H1 (cell line): ENCODE measurements at places on chromosomes 7 and 10.

DNA sequence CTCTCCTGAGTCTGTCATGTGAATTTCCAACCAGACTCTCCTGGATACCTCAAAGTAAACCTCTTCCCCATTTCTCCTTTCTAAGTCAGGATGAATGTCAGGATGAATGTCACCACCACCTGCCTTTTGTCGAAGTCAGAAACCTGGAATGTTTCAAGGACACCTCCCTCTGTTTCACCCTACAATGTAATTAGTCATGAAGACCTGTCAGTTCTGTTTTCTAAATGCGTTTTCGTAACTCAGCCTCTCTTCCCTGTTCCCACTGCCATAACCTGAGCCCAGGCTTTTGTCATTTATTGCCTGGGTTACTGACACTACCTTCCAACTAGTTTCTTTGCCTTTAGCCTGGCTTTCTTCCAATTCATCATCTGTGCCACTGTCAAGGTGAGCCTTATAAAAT, 5.5 kb upstream of the STN1 start:
- H3K27me3 ChIP-seq = no peaks in the 10 kb centered on the region
- H3K4me3 ChIP-seq = no peak overlapping the region
- H3K4me1 ChIP-seq = peaks cover 8% of the 10 kb centered on the region

GRCh38 chr10:44206127-44206818, 178.6 kb downstream of the CXCL12 start:
- H3K4me3 ChIP-seq = no peak overlapping the region
- no peaks in the 10 kb centered on the region for H3K27me3 ChIP-seq
- no peak overlapping the region for H3K27ac ChIP-seq
- peaks cover 9% of the 10 kb centered on the region for H3K4me1 ChIP-seq
- no peaks in the 10 kb centered on the region for H3K36me3 ChIP-seq

DNA sequence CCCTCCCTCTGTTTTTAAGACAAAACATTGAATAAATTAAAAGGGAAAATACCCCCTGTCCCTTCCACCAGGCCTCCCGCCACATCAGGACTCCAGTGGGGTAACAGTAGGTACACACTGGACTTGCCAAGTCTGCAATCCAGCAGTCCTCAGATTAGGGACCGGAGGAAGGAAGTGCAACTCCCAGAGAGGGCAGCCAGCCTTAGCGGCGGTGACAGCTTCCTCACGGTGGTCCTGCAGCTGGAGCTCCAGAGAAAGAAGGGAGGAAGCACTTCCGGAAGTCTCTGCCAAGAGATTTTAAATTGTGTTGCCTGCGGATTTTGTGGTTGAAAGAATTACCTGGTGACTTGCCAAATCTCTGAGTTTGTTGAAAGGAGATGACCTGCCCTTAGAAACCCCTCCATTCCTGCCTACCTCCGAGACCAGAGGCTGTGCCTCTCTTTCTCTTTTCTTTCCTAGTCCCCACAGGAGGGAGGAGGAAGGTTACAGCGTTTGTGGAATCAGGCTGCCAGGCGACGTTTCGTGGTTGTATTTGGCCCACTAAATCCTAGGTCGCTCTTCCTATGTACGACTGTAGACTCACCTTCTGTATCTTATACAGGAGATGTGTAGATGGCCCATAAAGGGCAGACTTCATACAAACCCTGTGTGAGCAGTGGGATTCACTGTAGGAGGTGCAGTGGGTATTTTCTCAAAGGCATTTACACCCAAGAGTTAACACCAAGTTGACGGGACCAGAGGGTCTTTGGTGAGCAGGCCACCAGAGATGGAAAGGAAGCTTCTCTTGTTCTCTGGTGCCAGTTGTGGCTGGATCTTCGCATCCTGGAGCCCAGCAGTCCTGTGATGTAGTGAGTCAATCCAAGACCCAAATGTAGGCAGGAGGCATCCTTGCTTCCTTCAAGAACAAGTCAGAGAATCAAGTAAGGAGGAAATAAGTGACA, 77.9 kb downstream of the INSIG1 start:
- no peak overlapping the region for H3K4me3 ChIP-seq
- peaks cover 16% of the 10 kb centered on the region for H3K4me1 ChIP-seq
- no peak overlapping the region for H3K27ac ChIP-seq
- no peaks in the 10 kb centered on the region for H3K36me3 ChIP-seq
- peaks cover 100% of the 10 kb centered on the region for H3K27me3 ChIP-seq

GRCh38 chr10:95388109-95388471, 97.3 kb upstream of the PDLIM1 start:
- no peak overlapping the region for H3K27ac ChIP-seq
- H3K27me3 ChIP-seq = no peaks in the 10 kb centered on the region
- peaks cover 10% of the 10 kb centered on the region for H3K36me3 ChIP-seq
- no peak for DNase-seq

DNA sequence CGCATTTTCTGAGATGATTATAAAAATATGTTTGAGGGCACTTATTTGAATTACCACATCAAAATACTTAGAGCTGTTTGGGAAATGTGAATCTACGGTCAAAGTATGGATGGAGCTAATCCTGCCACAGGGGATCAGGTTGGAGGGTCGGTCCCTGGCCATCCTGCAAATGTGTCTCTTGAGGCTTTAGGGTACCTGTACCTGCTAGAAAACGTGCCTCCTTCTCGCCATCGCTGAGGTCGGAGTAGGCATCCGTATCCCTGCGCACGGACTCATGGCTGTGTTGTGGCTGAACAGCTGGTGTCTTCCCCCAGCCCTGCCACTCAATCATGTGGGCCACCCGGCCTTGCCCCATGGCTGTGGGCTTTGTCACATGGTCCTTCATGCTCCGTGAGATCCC, 3.9 kb downstream of the FAM131B start:
- peaks cover 10% of the 10 kb centered on the region for H3K4me1 ChIP-seq
- no peak overlapping the region for H3K4me3 ChIP-seq
- DNase-seq = no peak
- H3K36me3 ChIP-seq = peaks cover 15% of the 10 kb centered on the region; the same call in 1 of the 2 replicates
- no peak overlapping the region for H3K27ac ChIP-seq

DNA sequence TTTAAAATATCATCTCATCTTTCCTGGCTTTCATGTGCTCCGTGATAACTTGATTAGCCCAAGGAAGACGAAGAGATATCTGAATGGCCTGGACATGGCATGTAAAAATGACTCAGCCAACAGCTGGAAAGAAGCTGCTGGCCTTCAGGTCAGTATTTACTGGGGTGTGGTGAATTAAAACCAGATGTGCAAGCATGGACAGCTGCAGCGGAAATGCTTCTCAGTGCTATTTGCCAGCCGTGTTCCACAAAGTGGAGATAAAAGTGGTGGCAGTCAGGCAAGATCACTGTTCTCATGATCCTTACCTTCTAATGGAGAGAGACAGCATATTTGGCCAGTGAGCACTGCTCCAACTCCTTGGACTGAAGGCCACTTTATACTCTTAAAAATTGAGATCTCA, 203.1 kb upstream of the VSTM2A start:
- no peaks in the 10 kb centered on the region for H3K36me3 ChIP-seq
- H3K4me1 ChIP-seq = no peaks in the 10 kb centered on the region
- DNase-seq = no peak
- H3K27ac ChIP-seq = no peak overlapping the region

GRCh38 chr10:133115976-133116375, 28.3 kb downstream of the ADGRA1 start:
- no peak for DNase-seq
- H3K36me3 ChIP-seq = no peaks in the 10 kb centered on the region
- no peaks in the 10 kb centered on the region for H3K27me3 ChIP-seq

- H3K36me3 ChIP-seq = no peaks in the 10 kb centered on the region
- H3K4me3 ChIP-seq = no peak overlapping the region
- H3K4me1 ChIP-seq = no peaks in the 10 kb centered on the region; the same call in 1 of the 2 replicates
Observed at GRCh38 chr10:114349522-114350215, 54.6 kb downstream of the AFAP1L2 start.

DNA sequence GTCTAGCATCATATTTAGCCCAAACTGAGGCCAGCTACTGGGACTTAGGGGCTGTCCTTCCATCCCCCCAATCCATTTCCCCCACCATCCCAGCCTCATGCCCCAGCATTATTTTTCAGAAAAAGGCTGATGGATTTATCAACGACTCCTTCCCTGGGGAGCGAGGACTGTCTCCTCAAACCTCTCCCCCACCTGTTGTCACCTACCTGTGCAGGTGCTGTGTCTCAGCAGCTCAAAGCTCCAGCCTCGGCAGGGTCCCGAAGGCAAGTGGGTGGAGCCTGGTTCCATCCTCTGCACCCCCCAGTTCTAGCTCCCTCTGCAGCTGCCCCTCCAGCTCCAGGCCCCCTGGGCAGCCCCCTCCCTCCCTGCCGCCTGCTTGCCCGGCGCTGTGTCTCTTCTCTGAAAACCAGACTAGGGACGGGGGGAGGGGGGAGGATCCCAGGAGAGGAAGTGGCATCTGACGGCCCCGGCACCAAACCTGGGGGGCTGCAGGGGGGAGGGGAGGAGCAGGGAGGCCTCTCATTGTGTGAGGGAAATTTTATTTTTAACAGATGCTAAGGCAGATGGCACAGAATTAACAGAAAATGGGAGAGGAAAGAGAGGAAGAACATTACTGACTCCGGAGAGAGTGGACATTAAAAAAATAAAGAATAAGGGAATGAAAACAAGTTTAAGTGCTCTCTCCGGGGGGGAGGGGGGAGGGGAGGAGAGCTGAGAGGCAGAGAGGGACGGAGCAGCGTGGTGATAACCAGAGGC, 61.7 kb upstream of the PAX2 start:
- peak overlapping the region; percentile 15; the same call in 1 of the 2 replicates for H3K4me3 ChIP-seq
- H3K27me3 ChIP-seq = peaks cover 13% of the 10 kb centered on the region
- H3K36me3 ChIP-seq = no peaks in the 10 kb centered on the region
- DNase-seq = no peak

DNA sequence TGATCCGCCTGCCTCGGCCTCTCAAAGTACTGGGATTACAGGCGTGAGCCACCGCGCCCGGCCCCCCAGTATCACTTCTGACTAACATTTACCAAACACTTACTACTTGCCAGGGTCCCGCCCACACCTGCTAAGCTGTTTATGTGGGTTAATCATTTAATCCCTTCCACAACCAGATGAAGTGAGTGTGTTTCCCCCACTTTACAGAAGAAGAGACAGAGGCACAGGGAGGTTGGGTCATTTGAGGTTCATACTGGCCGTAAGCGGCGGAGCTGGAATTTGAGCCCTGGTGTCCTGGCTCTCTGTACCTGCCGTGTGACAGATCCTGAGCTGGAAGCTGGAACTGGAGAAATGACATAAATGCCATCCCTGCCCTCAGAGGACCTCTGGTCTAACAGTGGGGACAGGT, 15.1 kb upstream of the VPS37D start:
- no peak overlapping the region for H3K4me3 ChIP-seq
- H3K27ac ChIP-seq = no peak overlapping the region
- H3K4me1 ChIP-seq = peaks cover 5% of the 10 kb centered on the region; the same call in 1 of the 2 replicates
- no peak for DNase-seq

- DNase-seq = no peak
- H3K27ac ChIP-seq = no peak overlapping the region
- H3K4me3 ChIP-seq = no peak overlapping the region
- H3K27me3 ChIP-seq = no peaks in the 10 kb centered on the region
- H3K36me3 ChIP-seq = peaks cover 3% of the 10 kb centered on the region; the same call in 1 of the 2 replicates
Observed at GRCh38 chr7:158944950-158945349, 88.6 kb downstream of the DYNC2I1 start.

GRCh38 chr10:57341294-57341693, 926.4 kb downstream of the IPMK start:
- no peaks in the 10 kb centered on the region for H3K4me1 ChIP-seq
- no peaks in the 10 kb centered on the region for H3K36me3 ChIP-seq
- no peak overlapping the region for H3K4me3 ChIP-seq

GRCh38 chr10:21196822-21197395, 299.8 kb upstream of the NEBL start:
- no peak overlapping the region for H3K4me3 ChIP-seq
- no peak overlapping the region for H3K27ac ChIP-seq
- no peaks in the 10 kb centered on the region for H3K4me1 ChIP-seq
- DNase-seq = no peak
- no peaks in the 10 kb centered on the region for H3K36me3 ChIP-seq
- H3K27me3 ChIP-seq = no peaks in the 10 kb centered on the region
